Amniotic epithelial cell (primary cell): ENCODE measurements at places on chromosomes 1 and 21.
A peak's percentile ranks its signal among the peaks of the same experiment; 100 is the strongest.

DNA sequence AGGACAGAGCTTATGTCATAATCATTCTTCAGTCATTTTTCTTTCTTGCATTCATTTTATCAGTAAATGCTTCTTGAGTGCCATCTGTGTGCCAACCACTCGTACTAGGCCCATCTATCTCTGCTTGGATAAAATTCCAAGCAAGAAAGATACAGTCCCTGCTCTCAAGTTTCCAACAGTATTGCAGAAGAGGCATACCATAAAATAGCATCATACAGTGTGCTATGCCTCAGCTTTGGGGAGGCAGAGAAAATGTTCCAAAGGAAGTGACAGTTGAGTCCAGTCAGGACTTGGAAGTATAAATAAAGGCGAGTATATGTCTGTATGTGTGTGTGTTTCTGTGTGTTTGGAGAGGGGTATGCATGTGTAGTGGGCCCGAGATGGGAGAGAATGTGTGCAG lies 113.4 kb upstream of the HOOK1 start:
- DNase-seq: peak; percentile 78

DNA sequence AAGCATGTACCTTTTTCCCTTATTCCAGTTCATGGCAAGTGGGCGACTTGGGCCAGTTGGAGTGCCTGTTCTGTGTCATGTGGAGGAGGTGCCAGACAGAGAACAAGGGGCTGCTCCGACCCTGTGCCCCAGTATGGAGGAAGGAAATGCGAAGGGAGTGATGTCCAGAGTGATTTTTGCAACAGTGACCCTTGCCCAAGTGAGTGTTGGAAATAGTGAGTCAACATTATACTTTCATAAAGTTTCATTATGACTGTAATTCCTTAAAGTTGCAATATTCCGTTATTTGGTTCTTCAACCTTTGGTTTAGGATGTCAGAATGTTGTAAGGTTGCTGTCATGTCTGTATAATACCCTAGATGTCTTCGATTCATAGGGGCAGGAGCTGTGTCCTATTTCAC lies 230.5 kb downstream of the TPR start:
- DNase-seq: peak; percentile 8

DNA sequence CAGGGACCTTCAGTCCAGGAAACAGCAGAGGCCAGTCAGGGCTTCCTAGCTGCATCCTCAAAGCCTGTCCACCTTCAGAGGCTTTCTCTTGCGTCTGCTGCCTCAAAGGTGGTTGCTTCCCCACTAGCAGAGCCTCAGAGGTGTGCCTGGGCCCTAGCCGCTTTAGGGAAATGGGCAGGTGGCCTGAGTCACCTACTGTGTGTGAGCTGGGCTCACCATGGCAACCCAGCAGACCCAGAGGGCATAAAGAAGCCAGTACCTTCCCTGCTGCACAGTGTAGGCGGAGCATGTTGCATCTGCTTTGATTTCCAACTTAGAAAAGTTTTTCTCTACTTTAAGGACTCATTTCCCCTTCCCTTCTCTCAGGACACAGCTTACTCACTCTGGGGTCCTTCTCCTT lies 12.5 kb downstream of the SLC9A1 start:
- DNase-seq: no peak

DNA sequence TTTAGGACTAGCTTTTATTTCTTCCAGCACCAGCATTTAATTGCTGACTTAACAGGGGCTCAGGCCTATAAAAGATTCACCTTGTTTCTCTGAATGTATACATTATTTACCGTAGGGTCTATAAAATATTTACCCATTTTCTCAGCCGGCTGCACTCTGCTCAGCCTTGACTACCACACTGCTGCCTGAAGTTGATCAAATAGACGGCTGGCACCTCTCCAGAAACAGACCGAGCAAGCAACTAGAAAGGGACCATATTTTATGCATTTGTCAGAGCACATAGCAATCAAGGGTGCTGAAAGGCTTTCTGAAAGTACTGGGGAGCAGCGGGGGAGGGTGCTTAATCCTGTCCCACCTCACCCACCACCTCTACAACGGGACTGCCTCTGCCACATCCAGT lies 64.7 kb upstream of the FGGY start:
- DNase-seq: no peak

- DNase-seq: no peak
These were observed 27.1 kb downstream of the PRDX6 start for GRCh38 chr1:173504268-173504667.

DNA sequence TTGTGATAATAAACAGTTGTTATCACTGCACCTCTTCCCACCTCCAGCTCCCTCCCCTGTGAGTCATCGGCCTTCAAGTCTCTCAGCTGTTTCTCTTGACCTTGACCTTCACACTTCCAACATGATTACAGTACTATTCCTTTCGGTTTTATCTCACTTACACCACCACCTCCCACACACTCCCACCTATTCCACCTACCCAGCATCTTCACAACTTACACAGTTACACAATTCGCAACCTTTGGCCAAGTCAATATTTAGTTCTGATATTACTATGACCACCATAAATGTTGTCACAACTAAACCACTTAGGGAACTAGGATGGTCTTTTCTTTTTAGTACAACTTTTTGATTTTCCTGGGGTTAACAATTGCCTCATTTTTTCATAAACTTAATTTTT lies 60.2 kb downstream of the RIPK4 start:
- peak; percentile 80 for DNase-seq

GRCh38 chr1:87044840-87045239 lies 130.4 kb downstream of the HS2ST1 start:
- no peak for DNase-seq

DNA sequence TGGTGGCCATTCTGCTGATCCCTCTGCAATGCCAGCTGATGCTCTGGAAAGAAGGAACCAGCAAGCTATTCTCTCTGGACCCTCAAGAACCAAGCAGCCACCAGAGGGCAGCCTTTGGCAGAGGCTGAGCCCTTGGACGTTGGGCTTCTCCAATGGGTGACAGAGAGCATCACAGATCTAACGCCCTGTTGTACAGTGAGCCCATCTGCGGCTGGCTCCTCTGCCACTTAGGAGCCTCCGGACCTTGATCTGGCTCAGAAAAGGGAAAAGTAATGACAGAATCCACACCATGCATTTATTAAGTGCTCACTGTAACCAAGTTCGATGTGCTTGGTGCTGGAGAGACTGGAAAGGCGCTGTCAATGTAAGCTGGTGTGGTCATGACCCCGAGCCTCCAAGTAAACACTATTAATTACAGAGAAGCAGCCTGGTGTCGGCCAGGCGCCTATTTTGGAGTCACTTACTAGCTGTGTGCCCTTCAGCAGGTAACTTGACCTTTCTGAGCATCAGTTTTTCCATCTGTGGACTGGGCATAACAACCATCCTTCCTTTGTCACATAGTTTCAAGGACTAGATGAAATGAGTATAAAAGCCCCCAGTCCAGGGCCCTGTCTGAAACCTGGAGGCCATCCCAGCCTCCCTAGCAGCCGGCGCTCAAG lies 34.9 kb downstream of the ECE1 start:
- peak; percentile 78 for DNase-seq

GRCh38 chr1:222813866-222814535 lies 838 bp upstream of the DISP1 start:
- DNase-seq: no peak

DNA sequence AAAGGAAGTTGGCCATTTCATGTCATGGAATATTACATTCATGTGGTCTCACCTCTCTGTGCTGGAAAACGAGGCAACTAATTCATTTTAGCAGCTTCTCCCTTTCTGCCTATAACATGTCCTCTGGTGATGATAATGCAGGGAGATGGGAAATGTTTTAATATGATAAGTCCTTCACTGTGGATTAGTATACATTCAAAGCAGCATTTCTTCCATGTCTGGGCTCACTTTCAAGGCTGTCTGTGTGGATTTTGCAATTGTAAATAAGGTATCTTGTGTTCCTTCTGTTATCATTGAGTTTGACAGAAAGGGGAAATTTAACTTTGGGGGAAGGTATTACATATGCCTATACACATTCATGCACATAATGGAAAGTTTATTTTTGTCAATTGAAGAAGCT lies 374.7 kb upstream of the DAB1 start:
- no peak for DNase-seq

DNA sequence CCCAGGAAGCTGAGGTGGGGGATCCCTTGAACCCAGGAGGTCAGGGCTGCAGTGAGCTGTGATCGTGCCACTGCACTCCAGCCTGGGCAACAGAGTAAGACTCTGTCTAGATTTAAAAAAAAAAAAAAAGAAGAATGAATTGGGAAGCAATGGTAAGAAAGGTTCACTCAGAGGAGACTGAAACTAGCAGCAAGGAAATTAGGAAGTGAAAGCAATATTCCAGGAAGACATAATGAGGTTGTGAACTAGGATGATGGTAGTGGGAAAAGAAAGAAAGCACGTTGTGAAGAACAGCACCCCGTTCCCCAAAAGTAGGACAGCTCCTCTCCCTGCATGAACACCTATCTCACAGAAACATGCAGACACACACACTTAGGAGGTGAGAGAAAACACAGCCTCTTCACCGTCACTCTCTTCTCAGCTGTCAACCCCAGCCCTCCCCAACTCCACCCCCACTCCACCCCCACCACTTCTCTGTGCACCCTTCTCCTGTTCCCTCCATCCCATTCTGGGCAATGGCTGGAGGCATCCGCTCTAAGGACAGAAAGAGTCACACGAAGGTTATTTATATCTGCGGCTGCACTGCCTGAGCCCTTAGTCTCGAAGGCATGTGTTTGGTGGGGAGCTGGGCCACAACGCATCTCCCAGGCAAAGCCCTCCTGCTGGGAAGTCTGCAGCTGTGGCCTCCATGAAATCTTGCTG lies 101.8 kb upstream of the LPGAT1 start:
- peak; percentile 44 for DNase-seq

DNA sequence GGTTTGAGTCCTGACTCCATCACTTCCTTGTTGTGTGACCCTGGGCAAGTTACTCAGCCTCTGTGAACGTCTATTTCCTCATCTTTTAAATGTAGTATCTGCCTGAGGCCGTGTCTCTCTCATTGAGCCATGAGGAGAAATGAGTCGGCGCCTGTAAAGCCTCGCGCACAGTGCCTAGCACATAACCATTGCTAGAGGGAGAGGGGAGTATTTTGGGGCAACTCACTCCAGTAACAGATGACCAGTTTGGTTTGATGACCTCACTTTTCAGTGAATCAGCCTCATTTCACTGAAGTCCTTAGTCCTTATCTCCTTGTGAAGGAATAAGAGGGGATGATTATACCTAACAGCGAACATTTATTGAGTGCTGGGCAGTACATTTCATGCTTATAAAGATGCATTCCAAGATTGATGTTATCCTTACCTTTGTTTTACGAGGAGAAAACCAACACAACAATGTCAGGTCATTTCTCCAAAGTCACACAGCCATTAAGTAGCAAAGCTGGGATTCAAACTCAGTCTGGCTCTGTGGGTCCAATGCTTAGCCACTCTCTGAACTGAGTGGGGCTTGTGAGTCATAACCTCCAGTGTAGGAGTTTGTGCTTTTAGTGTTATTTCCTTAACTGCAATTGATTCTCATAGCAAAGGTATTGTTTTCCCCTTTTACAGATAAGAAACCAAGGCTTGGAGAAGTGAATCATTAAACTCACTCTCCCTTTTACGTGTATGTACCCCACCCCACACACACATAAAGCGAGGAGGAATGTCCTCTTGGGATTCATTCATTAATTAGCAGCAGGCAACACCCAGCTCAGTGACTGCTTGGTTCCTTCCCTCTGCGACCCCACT lies 25.9 kb downstream of the KCNC4 start:
- peak; percentile 94 for DNase-seq

DNA sequence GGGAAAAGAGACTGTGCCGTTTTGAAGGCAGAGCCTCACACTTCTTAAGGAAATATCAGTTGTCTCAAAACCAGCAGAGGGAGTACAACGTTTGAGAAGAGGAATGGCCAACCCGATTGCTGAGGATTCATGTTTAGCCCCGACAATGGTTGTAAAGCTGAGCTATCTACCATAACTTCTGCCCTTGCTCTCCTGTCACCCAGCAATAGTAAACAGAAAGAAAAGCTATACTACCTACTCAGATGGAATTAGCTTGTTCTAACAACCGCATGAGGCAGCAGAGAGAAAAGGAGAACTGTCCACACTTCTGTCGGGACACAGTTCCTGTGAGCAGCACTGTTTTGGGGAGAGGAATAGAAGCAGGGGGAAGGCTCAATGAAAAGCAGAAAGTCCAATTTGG lies 91.2 kb downstream of the SLC45A1 start:
- DNase-seq: peak; percentile 83
